Smooth muscle cell of the brain vasculature (primary cell): ENCODE measurements at places on chromosomes 11 and 22.

- peak; percentile 87 for DNase-seq
Measured at GRCh38 chr11:111069066-111069465, 176.5 kb upstream of the POU2AF2 start.

DNA sequence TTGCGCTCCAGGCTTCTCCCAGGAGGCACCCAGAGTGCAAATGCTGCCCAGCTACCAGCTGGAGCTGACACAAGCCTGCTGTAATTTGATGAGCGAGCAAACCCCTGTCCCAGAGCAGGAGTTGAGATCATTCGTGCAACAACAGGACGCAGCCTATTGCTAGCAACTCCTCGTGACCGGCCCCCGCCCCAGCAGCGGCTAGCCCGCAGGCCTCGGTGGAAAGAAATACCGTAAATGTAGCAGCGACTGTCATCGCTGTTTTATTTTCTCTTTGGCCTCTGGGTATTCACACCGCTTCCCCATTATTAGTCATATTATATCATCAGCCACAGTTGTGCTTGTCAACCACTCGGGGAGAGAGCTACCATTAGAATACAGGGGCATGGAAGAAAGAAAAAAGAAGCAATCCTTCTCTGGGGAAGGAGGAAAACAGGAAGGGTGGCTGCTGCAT, 59.2 kb upstream of the ATXN10 start:
- peak; percentile 68 for DNase-seq

GRCh38 chr11:5546457-5546856, 1.9 kb downstream of the OR52H1 start:
- no peak for DNase-seq

DNA sequence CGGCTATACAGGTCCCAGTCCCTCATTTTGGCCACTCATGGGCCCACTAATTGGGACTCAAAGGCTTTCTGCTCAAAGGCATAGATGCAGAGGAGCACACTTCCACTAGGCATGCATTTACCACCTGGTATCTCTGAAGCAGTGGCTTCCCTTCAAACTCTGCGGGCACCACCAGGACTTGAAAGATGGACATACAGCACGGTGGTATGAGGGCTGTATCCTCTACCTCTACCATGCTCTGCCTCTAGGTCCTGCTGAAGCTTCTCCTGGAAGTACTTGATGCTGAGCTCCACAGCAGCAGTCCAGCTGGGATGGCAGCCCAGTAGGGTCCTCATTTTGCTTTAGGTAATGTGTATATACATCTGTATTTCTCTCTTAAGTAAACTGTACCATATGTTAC, 49.9 kb downstream of the RAB6A start:
- DNase-seq, result no peak

DNA sequence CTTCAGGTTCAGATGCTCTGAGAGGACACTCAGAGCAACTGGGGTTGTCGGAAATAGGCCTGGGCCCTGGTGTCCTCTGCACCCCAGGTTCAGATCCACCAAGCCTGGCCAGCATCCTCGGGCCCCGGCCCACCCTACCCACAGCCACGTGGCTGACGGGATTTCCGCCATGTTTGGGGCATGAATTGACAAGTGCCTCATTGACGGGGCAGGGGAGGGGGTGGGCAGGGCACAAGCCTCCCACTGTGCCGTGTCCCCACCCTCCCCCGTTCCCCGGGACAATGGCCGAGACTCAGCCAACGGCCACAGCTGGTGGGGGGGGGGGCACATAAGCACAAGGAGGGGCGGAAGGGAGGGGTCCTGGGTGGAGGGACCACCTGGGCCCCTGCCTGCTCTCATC, 8.5 kb downstream of the MYRF start:
- no peak for DNase-seq

- DNase-seq, result peak; percentile 88
Measured at GRCh38 chr22:35995772-35996171, 32.9 kb downstream of the RBFOX2 start.

GRCh38 chr11:23991165-23991539, 505.7 kb upstream of the LUZP2 start:
- no peak for DNase-seq
